Activated CD4-positive, CD25-positive, alpha-beta regulatory T cell treated with anti-CD3 and anti-CD28 coated beads, Interleukin-2, amount 50 U/mL, for 72 hours (primary cell): ENCODE measurements at places on chromosomes 4 and X.

- no peak for DNase-seq
Observed at GRCh38 chr4:139711461-139711860, 45.8 kb downstream of the MGST2 start.

DNA sequence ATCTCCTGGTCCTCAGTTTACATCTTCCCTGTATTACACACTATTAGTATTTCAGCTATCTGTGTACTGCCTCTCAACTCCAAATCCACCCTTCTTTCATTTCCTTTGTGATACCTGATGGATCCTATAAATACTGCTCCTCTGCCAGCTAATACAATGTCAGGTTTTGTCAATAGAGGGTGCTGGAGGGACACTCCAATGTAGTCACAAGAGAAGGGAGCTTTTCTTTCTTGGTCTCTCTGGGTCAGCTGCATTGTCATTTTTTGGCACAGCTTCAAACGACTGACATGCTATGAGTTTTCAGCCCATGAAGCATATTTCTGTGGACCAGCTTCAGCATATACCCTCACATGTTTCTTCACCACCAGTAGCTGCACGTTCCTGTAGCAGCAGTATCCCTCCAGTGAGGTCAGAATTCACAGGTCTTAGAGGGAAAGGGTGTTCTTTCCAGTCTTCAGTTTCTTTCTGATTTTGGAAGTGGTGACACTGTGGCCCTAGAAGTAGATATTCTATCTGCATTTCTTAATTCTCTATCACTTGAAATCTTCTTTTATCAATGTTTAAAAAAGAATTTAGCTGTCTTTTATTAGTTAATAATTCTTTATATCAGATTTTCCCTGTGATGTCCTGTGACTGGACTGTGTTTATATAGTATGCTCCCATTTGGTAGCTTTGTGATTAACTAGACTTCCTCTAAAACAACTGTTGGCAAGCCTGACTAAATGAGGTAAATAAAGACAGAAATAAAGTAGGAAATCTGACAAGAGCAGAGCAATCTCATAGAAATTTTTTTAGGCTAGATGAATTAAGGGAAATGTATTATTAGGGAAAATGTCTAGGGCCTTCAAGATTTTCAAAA is 60.6 kb downstream of the GABRA2 start:
- no peak for DNase-seq

DNA sequence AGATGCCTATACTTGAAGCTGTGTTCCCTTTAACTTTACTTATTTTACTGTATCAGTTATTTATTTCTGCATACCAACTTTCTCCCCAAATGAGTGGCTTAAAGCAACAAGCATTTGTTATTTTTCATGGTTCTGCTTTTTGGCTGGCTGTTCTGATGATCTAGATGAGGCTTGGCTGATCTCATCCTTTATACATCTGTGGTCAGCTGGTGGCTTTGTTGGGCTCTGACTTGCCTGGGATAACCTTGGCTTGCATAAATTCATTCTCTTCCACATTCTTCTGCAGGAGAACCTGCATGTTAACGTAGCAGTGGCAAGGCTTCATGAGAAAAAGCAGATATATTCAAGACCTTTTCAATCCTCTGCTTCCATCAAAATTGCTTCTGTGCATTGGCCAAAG is 1317.6 kb downstream of the ADGRL3 start:
- no peak for DNase-seq

- DNase-seq, result peak; percentile 30
Observed at GRCh38 chr4:3304831-3305609, 12.2 kb downstream of the RGS12 start.

DNA sequence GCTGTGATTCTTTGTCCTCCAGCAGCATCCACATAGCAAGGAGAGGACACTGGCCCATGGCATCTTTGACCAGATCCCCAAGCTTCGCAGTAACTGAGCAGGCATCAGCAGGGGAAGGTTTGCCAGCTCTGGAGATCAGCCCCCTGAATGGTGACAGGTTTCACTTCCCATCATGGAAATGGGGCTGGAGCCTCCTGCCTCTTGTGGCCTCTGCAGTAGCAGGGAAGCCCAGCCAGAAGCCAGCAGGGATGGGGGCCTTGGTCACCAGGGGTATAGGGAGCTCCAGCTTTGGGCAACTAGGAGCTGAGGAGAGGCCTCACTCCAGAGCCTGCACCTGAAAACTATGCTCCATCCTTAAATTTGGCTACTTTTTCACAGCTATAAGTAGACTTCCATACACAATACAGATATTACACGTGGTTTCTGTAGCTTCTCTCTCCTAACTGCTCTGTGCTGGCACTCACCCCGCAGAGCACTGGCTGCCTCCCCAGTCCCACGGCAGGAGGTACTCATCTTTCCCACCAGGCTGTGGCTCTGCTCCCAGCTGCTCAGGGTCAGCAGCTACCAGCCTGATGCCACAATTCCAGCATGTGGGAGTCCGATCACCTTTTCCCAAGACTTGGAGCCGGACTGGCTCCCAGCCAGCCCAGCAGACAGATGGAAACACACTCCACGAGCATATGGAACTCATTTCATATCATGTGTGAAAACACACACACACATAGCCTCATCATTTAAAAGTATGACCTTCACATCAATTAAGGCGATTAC is 2.8 kb downstream of the TMEM271 start:
- DNase-seq, result no peak

- DNase-seq, result no peak
Observed at GRCh38 chrX:151763711-151764110, 29.2 kb downstream of the CNGA2 start.

DNA sequence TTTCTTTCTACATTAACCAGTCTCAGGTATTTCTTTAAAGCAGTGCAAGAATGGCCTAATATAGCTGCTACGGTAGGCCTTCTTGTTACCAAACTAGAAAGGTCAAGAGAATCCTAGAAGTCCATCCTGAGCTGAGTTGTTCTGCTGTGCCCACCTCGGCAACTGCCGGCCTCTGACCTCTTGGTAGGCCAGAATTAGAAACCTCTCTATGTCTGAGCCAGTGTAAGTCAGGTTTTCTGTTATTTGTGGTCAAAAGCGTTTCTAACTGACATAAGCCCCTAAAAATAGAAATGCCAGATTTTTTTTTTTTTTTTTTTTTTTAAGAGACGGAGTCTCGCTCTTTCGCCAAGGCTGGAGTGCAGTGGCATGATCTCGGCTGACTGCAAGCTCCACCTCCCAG is 43.1 kb downstream of the SOWAHB start:
- no peak for DNase-seq

- no peak for DNase-seq
Observed at GRCh38 chr4:181944527-181944926, 298.7 kb upstream of the TENM3 start.

DNA sequence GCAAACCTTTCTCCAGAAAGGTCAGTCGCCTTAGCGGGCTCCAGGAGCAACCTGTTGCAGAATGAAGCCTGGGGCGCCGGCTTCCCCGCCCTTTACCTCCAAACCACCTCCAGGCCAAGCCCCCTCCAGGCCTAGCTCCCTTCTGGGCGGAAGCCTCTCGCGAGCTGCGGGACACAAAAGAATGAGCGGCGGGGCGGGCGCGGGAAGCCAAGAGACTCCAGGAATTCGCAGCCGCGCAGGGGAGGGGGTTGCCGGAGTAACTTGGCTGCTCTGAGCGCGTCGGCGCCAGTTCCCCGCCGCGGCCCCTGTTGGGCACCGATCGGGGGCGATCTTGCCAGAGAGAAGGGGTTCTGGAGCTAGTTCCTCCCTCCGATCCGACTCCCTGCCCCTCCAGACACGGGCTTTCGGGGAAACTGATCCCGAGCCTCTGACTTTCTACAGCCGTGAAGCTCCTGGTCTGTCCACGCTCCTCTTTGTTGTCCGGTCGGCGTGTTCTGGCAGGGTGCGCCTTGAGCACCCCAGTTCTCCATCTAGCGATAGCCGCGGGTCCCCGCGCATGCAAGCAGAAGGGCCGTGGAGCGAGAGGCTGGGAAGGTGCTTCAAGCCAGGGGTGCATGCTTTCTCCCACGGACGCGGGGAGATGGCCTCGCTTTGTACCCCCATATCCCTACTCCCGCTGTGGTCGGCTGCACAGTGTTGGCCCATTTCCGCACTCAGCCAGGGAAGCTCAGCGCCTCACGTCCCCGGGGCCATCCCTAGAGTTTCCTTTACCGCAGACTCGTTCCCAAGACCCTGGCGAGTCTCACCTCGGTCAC is 1.2 kb downstream of the PROM1 start:
- DNase-seq, result no peak

GRCh38 chr4:184978211-184978610 is 40.1 kb upstream of the HELT start:
- no peak for DNase-seq
